Activated effector memory CD4-positive, alpha-beta T cell treated with Interleukin-2 at 50 U/mL for 16 hours (primary cell): ENCODE measurements at places on chromosomes 6 and 20.

GRCh38 chr6:29980511-29980910 is 38.2 kb downstream of the HLA-A start:
- DNase-seq = no peak

DNA sequence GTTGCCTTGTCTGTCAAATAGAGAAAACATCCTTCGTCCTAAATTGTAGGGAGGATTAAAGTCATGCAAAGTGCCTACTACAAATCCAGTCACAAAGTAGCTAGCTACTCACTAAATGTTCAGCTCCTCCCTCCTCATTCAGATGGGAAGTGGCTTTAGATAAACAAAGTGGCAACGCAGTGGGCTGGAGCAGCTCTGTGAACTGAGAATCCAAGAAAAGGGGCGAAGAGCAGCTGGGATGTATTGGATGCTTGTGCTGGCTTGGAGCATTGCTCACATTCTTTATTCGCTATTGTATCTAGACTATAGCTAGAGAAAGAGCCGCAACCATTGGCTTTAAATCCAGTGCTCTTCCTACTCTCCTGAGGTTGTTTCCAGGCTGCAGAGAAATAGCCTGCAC is 10.3 kb downstream of the MOG start:
- DNase-seq = no peak

DNA sequence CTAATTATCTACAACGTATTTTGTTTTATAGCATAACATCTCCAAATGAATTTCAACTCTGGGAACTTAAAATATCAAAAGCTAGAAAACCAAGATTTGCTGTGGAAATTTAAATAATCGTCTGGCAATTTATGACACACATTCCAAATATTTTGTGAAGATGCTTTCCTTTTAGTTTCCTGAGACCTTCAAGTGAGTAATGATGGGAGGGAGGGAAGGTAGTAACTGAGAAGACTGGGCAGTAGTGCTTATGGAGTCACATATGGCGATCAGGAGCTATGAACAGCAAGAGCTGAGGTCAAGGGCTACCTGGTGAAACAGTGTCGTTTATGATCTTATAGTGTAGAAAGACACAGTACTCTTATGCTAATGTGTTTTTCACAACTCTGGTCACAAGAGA is 178.2 kb upstream of the THEMIS start:
- no peak for DNase-seq

DNA sequence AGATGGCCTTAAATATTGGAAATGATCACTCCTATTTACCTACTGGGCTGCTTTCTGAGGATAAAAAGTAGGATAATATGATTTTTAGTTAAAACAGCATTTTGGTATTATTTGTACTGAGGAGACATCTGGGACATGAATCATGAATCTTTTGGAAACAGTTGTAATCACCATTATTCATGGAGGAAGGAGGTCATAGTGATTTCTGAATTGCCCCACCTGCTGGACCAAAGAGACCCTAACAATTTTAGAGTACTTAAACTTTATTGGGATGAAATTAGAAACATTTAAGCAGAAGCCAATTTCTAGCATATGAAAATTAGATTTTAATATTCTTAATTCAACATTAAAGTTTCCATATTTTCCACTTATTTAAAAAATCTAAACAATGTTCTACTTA is 108.4 kb upstream of the SIM1 start:
- DNase-seq = no peak

GRCh38 chr6:169109411-169110220 is 144.0 kb downstream of the THBS2 start:
- no peak for DNase-seq

DNA sequence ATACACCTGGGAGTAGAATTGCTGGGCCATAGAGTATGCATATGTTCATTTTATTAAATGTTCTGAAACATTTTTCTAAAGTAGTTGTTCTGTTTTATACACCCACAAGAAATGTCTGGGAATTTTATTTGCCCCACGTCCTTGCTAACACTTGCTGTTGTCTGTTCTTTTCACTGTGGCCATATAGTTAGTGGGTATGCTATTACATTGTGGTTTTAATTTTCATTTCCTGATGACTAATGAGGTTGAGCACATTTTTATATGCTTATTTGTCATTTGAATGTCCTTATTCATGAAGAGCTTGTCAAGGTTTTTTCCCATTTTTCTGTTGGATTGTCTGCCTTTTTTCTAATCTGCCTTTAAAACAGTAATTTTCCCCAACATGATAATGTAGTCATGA is 41.5 kb upstream of the TGM3 start:
- no peak for DNase-seq

DNA sequence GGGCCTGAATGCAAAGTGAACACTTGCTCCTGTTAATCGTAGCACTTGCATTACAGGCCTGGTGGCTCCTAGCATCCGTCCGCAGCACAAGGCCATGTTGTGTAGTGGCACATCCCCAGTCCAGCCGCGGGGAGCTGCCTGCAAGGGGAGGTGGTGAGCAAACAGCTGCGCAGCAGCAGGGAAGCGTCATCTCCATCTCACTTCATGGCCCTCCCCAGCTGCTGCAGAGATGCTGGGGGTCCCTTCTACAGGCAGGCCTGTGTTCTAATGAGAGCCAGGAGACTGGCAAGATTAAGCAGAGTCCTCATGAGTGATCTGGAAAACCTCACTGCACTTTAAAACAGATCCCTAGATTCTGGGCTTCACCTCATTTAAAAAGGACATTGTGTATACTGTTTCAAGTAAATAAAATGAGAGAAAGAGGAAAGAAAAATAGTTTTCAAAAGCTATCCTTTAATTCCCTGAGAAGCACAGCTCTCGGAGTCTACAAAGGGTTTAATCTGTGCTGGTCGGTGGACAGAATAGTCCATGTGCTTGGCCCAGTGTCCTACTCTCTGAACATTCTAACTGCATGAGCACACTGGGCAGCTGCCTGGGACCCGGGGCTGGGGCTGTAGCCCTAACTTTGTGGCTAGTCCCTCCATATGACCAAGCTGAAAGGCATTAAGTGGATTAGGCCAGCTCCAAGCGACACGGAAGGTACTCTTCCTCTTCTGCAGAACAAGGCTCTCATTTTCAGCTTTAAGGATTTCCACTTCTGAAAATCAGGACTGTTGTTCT is 125.8 kb downstream of the LY86 start:
- no peak for DNase-seq

GRCh38 chr6:70312165-70312745 is 9.4 kb upstream of the COL9A1 start:
- DNase-seq = no peak

GRCh38 chr6:170066679-170067078 is 224.2 kb downstream of the DLL1 start:
- DNase-seq = no peak

DNA sequence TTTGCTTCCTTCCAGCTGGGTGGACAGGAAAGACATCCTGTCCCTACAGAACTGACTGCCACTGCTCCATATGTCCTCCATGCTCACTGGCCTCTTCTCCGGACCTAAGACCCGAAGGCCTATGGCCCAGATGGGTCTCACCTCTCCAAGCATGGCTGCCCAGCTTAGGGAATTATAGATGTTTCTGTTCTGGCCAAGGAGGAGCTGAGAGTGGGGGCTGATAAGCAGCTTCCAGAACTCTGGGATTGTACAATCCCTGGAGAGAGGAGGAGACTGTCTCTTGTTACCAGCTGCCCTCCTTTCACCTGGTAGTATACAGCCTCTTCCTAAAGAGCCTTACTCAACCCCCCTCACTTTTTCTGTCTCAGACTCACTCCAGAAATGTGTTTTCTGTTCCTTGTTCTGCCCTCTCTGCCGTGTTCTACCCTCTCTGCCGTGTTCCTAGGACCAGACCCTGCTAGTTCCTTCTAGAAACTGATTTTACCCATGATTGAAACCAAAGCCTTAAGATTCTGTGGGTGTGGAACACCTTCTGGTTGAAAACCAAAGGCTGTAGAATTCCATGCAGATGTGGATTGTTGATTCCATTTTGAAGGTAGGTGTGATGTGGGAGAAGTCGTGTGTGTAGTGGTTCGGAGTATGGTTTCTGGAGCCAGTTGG is 28.7 kb downstream of the ANKS1A start:
- no peak for DNase-seq

DNA sequence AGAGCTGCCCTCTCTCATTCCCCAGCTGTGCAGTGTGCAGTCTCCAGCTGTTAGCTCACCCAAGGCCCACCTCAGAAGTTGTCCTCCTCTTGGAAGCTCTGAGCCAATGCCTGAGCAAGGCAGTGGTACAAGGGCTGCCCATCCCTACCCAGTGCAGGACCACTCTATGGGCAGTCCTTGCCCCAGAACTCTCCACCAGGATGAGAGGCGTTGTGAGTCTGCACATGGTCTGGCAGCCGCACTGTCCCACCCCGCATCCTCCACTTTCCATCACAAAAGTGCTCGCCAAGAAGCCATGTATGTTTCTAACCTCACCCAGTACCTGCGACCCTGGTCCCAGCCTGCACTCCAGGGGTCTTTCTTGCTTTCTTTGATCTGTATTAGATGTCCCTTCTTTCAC is 175.1 kb upstream of the PMEPA1 start:
- no peak for DNase-seq

GRCh38 chr6:88517737-88518136 is 351.6 kb upstream of the CNR1 start:
- no peak for DNase-seq

DNA sequence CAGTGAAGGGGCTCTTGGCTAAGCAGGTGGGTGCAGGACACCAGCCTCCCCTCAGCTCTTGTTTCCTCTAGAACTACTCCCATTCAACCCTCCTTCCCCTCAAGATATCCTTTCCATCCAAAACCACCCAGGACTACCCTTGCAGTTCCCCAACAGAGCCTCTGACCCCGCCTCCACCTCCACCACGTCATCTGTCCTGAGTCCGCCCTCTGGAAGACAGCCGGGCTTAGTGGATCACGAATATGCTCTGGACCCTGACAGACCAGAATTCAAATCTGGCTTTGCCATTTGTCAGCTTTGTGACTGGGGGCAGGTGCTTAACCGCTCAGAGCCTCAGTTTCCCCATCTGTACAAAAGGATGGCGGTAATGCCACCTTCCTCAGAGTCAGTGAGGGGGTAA is 31.4 kb downstream of the TFEB start:
- no peak for DNase-seq

DNA sequence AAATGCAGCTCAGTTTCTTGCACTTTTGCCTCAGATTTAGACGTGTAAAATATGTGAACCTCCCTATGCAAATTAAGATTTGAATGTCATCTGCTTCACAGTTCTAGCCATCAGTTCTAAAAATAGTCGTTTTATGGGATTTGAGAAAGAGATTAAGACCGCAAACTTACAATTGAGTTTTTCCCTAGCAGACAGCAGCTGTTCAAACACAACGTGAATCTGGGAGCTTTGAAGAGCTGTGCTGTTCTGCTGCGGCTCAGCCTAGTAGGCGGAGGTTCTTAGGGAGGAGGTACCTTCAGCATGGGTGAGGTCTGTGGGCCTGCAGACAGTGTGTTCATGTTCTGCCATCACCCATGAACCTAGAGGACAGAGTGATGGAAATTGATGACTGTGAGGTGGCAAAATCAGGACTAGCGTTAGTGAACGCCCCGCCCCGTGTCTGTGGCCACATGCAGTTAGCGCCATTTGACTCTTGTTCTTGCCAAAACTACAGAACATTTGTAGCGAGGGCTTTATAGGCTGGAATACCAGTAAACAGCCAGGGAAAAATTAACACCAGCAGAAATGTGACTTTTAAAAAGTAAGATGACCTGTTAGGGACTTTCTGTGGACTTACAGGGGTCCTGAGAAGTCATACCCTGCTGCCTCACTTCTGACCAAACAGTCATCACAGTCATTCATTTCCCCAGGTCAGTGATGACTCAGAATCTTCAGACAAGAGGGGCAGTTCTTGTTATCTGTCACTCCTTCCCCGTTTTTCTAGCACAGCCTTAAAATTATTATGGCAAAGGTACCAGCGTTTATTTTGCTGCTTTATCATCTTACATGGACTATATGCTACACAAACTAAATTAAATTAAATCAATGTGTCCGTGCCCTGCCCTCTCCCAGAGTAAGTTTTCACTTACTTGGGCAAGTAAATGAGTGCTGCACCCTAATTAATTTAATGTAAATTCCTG is 84.3 kb upstream of the TMEM181 start:
- DNase-seq = no peak

DNA sequence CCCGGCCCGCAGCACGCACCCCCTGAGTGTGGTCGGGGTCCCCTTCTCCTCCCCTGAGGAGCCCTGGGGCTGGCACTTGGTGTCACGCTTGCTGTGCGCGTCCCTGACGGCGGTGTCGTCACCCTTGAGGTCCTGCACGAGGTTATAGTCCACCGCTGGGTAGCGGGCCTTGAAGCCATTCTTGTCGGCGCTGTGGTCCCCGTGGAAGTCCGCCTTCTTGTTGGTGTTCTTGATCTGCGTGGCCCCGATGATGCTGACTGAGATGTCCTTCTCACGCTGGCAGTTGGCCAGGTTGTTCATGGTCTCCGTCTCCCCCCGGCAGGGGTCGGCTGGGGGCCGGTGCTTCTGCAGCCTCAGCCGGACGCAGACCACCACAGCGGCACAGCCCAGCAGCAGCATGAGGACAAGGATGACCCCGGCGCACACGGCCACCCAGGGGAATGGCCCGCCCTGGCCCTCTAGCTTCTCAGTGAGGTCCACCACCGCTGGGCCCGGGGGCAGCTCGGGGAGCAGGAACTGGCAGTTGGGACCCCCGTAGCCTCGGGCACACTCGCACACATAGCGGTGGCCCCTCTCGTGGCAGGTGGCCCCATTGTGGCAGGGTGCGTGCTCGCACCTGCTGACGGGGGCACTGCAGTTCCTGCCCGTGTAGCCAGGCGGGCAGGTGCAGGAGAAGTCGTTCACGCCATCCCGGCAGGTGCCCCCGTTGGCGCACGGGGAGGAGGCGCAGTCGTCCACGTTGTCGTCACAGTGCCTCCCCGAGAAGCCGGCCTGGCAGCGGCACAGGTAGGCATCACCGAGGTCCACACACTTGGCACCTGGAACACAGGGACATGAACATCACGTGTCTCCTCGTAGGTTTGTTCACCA is 7.4 kb downstream of the DLL1 start:
- DNase-seq = no peak

DNA sequence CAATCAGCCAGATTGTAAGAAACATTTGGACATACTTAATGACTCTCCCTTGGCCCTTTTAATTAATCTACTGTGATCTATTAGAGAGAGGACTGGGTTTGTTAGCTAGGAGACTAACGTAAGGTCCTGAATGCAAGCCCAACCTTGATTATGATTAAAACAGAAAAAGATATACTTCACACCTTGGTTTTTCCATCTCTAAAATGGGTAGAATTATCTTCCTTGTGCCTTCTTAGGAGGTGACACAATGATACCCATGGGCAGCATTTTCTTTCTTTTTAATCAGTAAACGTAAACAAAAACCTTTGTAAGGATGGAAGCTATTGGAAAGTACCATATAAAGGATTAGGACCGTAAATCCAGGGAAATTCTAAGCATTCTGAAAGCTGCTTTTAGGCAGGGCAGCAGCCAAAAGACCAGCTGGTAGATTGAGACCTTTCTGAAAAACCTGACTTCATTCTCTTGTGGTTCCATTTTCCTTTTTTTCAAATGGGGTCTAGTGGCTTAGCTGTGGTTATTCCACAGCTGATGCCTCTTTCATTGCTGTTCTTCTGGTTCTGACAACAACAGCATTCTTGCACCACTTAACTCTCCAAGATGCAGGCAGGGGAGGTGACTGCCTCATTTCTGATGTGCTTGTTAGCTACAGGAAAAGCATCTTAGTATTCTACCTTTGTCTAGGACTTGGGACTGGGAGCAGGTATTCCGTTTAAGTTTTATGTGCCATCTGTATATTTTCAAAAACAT is 27.4 kb downstream of the RREB1 start:
- no peak for DNase-seq
